ENCODE measurements at places on chromosomes 12 and 14. TPM values are rescaled to one million over a fixed set of nuclear protein-coding genes. Genes with fewer than 3 reads are reported as not detected.

- DNase-seq: no peak
These were observed 17.2 kb upstream of the LRRK2 start for GRCh38 chr12:40207551-40207950.

DNA sequence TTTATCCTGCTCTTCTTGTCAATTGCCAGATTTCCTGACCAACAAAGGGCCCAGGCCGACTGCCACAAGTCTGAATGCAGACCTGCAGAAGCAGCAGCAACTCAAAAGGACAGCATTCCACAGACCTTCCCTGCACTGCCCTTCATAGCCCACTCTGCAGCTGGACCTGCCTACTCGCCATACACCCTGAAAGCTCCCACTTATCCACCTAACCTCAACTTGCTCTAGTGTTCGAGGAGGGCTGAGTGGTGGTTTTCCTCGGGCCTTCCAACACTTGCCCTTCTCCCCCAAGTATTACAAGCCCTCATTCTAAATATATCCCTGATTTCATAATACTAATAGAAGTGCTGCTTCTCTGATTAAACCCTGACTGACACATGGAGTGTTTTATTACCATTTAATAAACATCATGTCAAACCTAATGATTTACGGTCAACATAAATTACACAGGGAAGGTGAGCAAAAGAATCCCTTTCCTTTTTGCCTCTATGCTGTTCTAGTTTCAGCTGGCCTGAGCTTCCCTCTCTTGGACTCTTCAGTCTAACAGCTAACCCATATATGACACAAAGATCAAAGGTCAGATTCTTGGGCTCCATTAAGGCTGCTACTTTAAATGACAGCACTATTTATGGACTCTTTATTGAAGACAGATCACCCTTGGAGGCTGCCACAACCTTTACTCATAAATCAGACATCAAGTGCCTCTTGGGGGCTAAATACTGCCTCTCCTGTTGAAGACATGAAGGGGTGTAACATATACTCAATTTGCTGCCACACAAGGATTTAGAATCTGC is 1546.9 kb upstream of the TMEM132C start:
- no peak for DNase-seq

DNA sequence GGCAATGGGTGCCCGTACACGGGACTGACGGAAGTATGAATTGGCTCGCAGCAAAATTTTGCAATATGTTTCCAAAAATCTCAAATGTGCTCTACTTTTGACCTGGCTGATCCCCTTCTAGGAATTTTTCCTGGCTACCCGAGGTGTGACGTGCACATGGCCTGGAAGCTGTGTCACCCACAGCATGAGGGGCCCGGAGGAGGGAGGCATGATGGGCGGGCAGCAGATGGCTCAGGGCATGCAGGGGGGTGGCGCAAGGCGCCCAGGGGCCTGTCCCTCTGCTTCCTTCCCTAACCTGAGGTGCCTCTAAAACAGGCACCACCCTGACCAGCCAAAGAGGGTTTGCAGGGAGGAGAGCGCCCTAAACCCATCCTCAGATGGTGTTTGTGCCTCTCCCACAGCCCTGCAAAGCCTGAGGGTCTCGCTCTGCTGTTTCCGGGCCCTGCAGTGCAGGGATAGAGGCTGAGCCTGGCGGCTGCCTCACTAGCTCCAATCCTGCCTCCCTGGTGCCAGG is 6.7 kb downstream of the GPR132 start:
- DNase-seq: peak; percentile 9

Gene STON2
- total RNA-seq: 41.3 TPM

Gene OR4K15
- total RNA-seq: not detected

Gene LUM
- 172 TPM for total RNA-seq

Gene PARPBP
- total RNA-seq: 1.2 TPM

Gene PRICKLE1
- 32.8 TPM for total RNA-seq
